ENCODE measurements at places on chromosomes 2 and 18.

GRCh38 chr2:224882291-224883171 is 159.7 kb downstream of the DOCK10 start:
- no peak for DNase-seq

GRCh38 chr2:200254773-200255172 is 51.7 kb upstream of the SPATS2L start:
- DNase-seq, result no peak

DNA sequence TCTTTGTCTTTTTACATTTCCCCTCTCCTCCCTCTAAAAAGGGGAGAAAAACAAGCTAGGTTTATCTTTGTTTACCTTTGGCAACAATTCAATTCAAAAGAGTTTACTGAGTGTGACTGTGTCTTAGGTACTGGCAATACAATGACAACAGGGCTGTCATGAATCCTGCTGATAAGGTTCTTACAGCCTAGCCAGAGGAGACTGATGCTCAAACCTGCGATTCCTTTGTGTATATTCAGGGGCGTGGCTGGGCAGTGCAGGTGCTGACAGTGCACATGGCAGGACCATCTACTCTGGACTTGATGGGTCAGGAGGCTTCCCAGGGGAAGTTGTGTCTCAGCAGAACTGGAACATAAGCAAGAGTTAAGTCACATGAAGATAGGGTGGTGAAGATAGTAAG is 23.2 kb upstream of the TTN start:
- DNase-seq, result no peak

DNA sequence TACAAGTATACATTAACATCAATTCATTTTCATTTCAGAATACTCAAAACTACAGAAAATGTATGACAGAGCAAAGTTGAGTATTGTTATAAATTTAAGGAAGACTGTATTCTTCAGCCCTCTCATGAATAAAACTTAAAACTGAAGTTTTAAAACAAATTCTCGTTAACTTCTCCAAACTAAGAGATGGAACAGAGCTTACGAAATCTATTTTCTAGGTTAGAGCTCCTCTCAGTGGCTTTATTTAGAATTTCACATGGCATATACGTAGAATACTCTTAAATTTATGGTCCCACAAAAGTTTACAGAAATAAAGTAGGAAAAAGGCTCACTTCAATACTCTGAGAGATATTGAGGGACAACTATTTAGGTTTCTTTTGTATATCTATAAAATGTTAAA is 612.1 kb downstream of the KCNJ3 start:
- DNase-seq, result peak; percentile 67

GRCh38 chr2:211512806-211513205 is 956.4 kb downstream of the CPS1 start:
- DNase-seq, result no peak

- DNase-seq, result no peak
These were observed 102.8 kb downstream of the CAPN13 start for GRCh38 chr2:30704309-30705020.

- DNase-seq, result peak; percentile 57
These were observed 37.8 kb upstream of the MRPL19 start for GRCh38 chr2:75608684-75609333.

GRCh38 chr2:64052463-64053241 is 33.4 kb upstream of the VPS54 start:
- DNase-seq, result no peak

DNA sequence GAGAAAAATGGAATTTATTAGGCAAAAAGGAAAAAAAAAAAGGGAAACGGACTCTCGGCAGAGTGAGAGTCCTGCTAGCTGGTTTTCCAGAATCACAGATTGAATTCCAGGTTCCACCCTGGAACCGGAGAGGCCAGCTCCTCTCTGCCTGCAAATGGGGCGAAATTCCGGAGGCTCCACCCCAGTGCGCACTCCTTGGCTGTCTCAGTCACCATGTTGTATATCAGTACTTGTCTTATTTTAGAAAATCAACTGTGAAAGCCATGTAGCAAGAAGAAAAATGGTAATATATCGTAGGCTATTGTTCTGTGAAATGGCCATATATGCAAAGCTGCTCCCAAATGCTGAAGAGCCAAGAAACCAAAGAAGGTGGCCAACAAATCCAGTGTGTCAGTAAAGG is 49.4 kb downstream of the CYBRD1 start:
- no peak for DNase-seq

GRCh38 chr18:12306752-12307700 is 1.0 kb upstream of the TUBB6 start:
- DNase-seq, result no peak

- no peak for DNase-seq
These were observed 9.5 kb upstream of the ZBTB7C start for GRCh38 chr18:48418539-48419276.

DNA sequence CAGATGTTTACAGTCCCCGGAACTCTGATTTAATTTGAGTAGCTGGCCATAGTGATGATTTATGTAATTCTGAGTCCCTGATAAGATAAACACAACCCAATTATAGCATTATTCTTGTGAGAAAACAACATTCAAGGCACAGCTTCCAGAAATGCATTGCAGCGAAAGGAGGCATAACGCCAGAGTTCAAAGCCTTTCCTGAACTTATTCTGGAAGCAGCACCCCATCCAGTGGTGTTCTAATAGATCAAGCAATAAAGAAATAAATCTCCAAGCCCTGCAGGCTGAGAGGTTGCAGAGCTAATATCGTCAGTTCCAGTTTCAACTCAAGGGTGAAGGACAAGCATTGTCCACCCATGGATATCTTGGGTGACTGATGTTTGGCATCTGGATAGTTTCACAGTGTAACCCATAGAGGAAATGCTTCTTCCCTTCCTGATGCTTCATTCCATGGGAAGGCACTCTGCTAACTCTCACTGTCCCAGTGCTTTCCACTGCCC is 18.8 kb downstream of the CDH2 start:
- no peak for DNase-seq

DNA sequence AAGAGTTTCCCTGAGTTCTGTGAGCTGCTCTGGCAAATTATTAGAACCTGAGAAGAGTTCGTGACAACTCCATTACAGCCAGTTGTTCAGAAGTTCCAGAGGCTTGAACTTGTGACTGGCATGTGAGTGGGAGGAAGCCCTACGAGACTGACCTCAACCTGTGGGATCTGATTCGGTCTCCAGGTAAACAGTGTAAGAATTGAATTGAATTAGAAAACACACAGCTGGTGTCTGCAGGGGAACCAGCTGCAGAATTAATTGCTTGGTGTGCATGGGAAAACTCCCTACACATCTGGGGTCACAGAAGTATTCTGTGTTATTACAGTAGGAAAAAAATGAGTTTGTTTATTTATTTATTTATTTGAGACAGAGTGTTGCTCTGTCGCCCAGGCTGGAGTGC is 14.0 kb upstream of the ITSN2 start:
- DNase-seq, result peak; percentile 52

- no peak for DNase-seq
These were observed 150.6 kb downstream of the EXOC6B start for GRCh38 chr2:72674982-72675915.

DNA sequence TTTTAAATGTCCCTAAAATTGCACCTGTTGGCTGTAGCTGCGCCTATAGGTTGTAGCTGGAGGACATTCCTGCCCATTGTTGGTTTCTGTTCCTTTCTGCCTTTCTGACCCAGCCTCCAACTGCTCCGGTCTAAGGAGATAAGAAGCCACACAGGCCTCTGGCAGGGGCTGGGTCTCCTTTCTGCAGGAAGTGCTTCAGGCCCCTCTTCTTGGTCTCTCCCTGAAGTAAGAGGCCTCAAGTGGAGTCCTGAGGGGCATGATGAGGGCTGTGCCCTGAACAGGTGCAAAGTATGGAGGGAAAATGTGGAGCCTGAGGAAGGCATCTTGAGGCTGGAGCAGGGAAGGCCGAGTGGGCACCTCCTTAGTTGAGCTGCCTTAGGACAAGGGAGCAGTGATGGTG is 10.4 kb upstream of the SFTPB start:
- no peak for DNase-seq

DNA sequence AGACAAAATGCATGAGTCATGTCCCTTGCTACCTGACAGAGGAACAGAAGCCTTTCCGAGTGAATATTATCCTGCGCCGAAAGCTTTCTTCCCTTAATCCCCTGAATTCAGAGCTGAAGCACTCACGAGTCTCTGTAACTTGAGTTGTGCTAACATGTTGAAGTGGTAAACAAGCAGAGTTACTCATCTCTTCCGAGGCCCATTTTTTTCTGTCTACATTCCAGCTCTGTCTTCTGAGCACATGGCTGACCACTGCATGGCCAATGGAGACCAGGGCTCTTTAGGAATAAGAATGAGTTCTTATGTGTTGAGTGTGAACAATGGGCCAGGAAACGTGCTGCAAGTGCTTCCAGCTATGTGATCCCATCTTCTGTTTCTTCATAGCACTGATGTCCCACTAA is 73.1 kb upstream of the PID1 start:
- no peak for DNase-seq
